ENCODE measurements at places on chromosomes 7 and 10.

DNA sequence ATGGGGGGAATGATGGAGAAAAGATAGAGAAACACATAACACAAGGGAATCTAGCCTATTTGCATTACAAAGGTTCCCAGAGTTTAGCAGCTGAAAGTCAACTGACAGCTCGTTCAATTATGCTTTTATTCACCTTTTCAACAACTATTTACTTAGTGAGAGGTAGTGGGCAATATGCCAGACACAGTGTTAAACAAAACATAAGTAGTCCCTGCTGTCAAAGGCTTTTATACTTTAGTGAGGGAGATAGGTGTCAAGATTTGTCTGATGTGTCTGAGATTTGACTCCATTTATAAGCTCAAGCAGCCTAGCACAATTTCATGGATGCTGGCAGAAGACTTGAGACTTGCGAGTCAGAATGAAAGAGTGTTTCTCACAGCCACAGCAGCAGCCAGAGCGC, 549.0 kb upstream of the VSTM2A start:
- no peak for DNase-seq

- DNase-seq = no peak
Measured at GRCh38 chr7:97018791-97019531, 5.7 kb downstream of the DLX5 start.

GRCh38 chr10:37289833-37290464, 164.6 kb downstream of the ANKRD30A start:
- no peak for DNase-seq

DNA sequence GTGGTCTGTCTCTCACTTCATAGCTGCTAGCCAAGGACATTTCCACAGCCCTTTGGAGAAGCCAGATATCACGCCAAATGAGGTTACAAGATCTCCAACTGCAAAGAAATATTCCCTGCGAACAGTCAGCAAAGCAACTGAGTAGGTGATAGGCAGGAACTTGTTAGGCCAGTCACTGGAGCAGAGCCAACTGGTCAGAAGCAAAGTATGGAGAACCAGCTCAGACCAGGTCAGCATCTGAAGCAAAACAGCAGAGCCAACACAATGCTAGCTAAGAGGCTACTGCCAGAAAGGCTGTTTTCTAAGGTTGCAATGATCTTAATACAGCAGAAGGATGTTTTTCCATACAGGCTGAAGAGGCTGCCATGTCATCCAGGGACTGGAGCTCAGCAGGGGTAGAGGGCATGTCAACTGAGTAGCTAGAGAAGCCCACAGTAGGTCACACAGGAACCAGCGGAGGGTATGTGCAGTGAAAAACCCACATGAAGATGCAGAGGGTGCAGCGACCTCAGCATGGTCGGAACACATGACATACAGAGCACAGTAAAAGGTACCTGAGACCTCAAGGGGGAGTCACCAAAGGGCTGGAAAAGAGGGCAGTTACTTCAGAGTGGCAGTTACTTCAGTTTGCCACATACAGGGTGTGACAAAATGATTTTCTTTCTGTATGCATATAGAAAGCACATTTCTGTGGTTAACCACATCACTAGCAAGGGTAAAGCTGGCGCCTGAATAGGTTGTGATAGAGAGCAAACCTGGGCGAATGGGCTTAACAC, 8.9 kb downstream of the SEC31B start:
- no peak for DNase-seq

GRCh38 chr7:103887853-103888602, 101.4 kb downstream of the RELN start:
- DNase-seq = no peak

Measured in AG09319 (cell line).